ENCODE measurements at places on chromosomes 7 and 10.

DNA sequence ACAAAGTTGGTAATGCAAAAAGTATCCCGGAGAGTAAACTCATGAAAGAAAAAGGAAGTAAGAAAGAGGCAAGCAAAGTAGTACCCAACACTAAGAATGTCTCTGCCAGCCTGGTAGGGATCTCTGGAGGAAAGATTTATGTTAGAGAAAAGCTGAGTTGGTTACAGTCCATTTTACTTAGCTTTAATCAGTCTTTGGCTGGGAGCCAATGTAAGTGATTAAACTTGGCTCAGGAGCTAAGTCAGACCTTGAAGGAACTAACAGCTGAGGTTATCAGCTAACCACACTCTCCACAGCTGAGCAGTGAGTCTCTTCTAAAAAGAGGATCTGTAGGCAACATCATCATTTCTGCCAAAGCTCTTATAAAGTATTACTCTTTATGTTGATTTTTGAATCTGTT is 148.0 kb downstream of the ANKRD7 start:
- DNase-seq = no peak

DNA sequence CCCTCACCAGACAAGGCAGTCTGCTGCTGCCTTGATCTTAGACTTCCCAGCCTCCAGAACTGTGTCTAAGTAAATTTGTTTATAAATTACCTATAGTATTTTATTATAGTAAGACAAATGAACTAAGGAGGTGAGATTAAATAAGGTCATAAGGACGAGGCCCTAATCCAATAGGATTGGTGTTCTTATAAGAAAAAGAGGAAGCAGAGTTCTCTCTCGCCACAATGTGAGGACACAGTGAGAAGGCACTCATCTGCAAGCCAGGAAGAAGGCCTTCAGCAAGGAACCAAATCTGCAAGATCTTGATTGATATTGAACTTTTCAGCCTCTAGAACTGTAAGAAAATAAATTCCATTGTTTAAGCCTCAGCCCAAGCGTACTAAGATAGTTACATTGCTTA is 6.1 kb upstream of the ZNF438 start:
- DNase-seq = no peak

DNA sequence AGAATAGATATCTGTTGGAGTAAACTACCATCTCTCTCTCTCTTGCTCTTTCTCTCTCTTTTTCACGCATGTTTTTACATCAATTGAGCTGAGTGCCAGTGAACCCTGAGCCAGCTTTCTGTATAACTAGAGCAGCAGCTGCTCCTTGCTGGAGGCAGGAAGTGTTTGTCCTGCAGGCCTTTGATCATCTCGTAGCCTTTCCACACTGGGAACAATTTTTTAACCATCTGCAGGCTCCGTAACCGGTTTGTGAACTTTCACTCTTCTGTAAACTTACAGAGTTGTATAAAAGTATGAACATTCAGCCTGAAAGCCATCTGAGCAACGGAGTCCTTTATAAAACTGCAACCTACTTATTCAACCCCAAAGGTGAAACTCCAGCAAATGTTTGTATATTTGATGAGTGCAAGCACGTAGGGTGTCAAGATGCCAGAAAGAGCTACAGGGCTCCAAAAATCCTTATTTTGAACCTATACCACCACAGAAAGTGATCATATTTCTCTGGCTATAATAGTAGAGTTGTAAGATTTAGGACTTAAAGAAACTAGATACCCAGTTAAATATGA is 162.8 kb upstream of the NFE2L3 start:
- DNase-seq = no peak

GRCh38 chr10:12251581-12251980 is 55.6 kb downstream of the CDC123 start:
- no peak for DNase-seq
